NCI-H2171 treated with DMSO at 0.1 percent for 48 hours (cell line): ENCODE measurements at places on chromosomes 5 and 9.
A peak's percentile ranks its signal among the peaks of the same experiment; 100 is the strongest.

GRCh38 chr5:160479220-160479619 lies 57.6 kb downstream of the PTTG1 start:
- no peak for DNase-seq

GRCh38 chr9:69018737-69019136 lies 4.8 kb upstream of the PRKACG start:
- DNase-seq: no peak

- DNase-seq: no peak
Measured at GRCh38 chr9:36623280-36623679, 50.6 kb downstream of the MELK start.

DNA sequence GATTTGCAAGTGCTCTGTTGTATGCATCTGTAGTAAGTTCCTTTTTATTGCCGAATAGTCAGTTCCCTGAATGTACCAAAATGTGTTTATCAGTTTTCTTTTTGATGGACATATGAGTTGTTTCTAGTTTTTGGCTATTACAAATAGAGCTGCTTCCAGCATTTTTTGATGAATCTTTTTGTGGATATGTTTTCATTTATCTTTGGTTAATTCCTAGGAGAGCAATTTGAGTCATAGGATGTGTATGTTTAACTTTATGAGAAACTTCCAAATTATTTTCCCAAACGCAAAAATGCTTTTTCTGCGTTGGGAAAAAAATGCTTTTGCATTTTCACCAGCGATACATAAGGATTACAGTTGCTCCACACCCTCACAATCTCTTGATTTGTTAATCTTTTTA lies 287.7 kb downstream of the FER start:
- no peak for DNase-seq

GRCh38 chr9:34587271-34587670 lies 2.3 kb downstream of the CNTFR start:
- DNase-seq: no peak

DNA sequence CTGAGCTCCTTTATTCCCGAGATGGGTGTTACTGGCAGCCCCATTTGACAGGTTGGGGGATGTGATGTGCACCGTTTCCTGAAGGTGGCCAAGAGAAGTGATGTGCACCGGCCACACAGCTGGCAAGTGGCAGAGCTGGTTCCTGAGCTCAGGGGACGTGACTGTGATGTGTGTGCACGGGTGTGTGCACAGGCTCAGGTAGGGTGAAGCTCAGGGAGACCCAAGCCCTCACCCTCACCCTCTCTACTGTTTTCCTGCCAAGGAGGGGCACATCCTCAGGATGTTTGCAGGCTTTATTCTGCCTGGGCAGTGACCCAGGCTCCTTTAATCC lies 56.6 kb downstream of the WWC1 start:
- DNase-seq: no peak

DNA sequence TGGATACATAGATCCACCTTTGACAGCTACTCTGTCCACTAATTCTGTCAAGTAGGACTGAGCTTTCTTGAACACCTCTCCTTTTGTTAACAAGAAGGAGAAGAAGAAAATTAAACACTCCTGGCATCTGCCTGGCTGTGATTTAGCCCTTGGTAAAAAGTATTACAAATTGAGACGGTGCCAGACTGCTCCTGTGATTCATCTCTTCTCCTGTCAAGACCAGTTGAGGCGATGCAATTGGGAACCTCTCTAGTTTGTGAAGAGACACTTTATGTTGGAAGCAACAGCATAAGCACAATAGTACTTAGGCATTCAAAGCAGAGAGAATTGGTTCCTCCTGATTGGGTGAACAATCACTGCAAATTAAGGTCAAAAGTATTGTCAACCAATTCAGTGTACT lies 72.7 kb downstream of the GHR start:
- DNase-seq: no peak

DNA sequence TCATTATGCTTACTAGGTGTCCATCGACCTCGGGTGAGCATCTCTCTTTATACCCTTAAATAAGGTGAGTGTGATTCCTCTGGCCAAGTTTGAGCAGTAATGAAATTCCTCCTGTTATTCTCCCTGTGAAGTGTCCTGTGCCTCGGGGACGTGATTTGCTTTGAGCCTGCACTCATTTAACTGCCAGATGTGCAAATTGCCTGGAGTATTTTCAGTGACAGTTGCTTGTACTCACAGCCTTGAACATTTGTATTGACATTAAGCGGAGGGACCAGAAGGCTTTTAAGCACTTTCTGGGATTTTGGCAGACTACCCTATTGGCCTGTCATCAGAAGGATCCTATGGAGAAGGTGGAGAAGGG lies 126.9 kb downstream of the DOCK2 start:
- DNase-seq: peak; percentile 72

GRCh38 chr5:50559955-50560354 lies 106.5 kb upstream of the PARP8 start:
- no peak for DNase-seq

DNA sequence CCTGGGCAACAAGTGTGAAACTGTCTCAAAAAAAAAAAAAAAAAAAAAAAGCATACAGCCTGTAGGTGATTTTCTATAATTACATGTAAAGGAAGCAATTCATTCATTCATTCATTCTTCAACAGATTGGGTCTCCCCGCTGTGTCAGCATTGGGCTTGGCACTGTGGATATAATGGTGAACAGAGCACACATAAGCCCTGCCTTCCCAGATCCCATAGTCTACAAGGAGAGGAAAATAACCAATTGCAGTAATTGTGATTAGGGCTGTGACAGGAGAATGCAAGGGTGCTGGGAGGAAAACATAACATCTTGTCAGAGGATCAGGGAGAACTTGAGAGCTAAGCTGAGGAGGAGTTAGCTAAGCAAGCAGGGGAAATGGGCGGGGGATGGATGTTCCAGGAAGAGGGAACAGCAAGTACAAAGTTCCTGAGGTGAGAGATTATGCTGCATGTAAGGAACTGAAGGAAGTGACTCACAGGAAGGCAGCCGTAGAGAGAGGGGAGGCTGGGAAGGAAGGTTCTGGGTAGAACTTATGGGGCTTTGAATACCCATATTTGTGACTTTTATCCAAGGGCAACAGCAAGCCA lies 24.0 kb upstream of the KLF9 start:
- no peak for DNase-seq

DNA sequence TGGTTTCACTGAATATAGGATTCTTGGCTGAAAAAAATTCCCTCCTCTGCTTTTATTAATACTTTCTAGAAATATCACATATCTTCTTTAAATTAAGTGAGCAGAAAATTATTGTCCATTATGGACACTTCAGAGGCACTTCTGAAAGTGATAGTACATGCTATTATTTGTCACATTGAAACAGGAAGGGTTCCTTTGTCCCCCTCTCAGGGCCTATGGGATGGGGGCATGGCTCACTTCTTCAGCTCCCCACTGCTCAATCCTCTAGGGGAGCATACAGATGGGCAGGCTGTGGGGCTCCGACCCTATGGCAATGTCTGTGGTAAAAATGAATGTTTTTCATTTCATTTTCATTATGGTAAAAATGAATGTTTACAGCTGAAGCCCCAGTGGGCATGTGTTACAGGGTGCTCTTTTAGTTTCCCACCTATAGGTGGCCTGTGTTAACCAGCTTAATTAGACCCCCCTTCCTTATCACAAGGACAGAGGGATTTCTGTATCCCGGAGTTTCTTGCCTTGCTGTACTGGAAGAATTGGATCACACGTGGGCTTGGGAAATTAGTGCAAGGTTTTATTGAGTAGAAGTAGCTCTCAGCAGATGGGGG lies 1225.2 kb downstream of the PTPRD start:
- DNase-seq: no peak

DNA sequence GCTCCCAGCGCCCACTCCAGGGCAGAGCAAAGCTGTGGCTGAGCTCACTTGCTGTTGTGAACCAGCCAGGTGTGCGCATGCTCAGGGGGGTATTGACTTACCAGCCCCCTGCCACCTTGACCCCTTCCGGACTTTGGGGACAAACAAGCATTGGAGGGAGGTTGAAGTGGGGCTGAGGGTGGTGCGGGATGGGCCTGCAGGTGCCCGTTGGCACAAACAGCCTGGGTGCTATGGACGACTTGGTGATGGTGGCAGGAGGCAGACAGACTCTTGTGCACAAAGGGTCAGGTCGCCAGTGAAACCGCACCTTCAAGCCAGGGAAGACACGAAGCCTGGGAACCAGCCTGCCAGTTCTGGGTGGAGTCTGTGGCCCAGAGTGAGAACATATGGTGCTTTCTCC lies 858.5 kb upstream of the PTPRD start:
- DNase-seq: no peak

DNA sequence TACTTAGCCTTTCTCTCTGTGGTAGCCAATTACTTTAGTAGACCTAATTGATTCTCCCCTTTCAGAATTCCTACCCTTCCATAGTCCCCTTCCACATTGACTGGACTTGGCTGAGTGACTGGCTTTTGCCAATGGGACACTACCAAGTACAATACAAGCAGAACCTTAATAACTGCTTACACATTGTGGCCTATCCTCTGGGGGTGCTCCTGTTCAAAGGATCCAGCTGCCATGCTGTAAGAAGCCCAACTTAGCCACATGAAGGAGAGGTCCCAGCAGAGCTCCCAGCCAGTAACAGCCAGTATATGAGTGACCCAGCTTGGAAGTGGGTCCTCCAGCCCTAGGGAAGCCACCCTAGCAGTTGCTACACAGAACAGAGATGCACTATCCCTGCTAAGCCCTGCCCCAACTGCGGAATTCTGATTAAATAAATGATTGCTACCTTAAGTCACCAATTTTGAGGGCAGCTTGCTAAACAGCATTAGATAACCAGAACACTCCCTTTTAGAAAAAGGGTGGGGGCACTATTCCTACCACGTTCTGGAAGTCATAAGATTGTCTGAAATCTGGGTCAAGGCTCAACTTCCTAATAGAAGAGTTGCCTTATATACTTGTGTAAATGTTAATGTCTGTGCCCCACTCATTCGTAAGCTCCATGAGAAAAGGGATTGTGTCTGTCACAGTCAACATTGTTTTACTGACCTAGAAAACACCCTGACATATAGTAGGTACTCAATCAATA lies 11.1 kb upstream of the APTX start:
- DNase-seq: no peak

GRCh38 chr5:164563370-164563769 lies 1058.0 kb downstream of the MAT2B start:
- no peak for DNase-seq

DNA sequence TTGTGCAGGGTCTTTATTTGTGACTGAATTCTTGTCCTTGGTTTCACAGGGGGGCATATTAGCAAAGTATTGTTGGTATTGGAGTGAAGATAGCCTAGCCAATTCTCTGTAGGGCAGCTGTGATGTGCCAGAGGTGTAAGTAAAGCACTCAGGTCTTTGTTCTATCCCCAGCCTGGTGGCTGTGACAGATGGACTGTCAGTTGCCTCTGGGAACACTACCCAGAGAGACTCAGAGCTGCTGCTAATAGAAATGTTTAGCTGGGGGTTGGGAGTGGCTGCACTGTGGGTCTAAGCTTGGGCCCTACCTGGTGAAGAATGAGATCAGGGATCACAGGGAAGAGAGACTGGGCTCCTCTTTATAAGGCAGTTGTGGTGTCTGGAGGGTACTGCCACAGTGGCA lies 1006.5 kb upstream of the TYRP1 start:
- DNase-seq: peak; percentile 60

DNA sequence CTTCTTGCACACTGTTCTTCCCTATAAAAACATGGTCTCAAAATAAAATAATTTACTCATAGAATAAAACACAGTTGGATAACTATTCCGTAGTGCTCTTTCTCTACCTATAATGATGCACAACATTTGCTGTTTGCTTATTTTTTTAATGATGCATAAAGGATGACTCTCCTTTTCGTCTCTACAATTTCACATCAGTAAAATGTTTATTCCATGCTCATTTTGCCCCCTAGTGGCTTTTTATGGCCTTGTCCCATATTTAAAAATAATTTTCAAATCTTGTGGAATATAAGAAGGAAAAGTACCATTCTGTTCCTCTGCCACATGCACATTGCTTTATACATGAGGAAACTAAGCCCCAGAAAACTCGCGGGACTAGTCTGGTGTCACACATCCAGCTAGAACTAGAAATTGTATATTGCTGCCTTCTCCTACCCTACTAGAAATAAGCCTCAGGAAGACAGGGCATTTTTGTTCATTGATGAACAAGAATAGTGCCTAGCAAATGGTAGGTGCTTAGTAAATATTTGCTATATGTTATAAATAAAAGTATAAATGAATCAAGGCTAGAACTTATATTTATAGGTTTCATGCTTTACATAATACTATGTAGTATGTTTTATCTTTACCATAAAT lies 12.7 kb downstream of the KCTD16 start:
- peak; percentile 46 for DNase-seq

GRCh38 chr5:170312666-170313065 lies 15.1 kb upstream of the LCP2 start:
- no peak for DNase-seq

DNA sequence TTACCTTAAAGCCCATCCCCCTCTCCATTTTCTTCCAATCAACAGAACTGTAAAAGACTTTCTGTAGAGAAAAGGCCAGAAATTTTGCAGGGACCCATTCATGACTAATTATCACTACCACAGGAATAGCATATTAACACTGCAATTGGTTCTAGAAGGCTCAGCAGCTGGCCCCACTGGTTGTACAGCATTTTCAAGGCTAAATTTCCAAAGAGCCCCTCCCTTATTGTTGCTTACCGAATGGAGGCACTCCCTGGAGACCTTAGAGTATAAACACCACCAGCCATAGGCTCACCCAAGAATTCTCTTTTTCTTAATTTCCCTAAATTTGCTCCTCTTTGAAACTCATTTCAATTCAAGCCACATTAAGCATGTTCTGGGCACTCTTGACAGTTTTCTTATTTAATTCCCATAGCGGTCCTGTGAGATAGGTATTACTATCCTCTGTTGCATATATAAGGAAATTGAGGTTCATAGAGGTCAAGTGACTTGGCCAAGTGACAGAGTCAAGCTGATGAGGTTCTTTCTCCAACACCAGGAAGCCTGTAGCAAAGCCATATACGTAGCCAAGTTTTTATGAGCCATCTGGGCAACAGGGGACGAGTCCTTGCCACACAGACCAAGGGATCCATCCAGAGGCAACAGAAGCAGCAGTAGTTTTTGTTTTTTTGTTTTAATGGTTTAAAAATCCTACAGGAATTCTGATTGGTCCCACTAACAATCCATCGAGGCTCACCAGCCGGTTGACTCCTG lies 83.9 kb upstream of the NR5A1 start:
- DNase-seq: peak; percentile 9

DNA sequence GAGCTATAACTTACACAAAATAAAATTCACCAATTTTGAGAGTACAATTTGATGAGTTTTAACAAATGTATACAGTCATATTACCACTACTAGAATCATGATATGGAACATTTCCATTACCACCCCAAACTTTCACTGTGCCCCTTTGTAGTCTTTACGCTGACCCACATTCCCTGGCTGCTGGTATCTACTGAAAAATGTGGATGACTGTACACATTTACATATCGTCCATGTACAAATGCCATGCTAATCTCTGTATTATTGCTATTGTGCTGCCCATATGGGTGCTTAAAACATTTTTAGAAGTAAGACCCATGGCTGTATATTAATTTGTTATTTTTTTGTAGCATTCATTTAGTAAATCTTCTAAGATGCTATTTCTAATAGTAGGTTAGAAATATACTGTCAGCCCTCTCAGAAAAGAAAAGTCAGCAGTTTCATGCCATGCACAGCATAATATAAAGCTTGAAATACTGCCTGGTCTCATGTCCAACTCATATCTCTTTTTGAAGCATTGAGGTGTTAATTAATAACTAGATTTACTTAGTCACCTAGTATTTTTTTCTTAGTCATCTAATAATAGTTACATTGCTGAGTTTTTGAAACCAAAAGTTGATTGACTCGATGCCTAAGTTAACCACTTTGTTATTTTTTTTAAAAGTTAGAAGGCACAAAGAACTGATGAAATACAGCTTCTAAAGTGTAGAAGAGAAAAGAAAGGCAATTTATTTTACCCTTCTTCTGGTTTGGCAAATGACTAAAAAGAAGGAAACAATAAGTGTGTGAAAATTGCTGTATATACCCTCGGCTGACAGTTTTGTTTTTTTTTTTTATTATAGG lies 188.3 kb upstream of the MEF2C start:
- no peak for DNase-seq
